ENCODE measurements at places on chromosomes 12 and 14. TPM values are rescaled to one million over a fixed set of nuclear protein-coding genes. Genes with fewer than 3 reads are reported as not detected.

The GRIP1 gene
- total RNA-seq, result 3.6 TPM

The TFCP2 gene
- total RNA-seq, result 10.4 TPM

The TPH2 gene
- not detected for total RNA-seq

The OR11H6 gene
- not detected for total RNA-seq

The TSPAN11 gene
- under 0.01 TPM for total RNA-seq

The HOXC6 gene
- 4.7 TPM for total RNA-seq

The RNASE4 gene
- total RNA-seq, result 23.4 TPM

The PIP4K2C gene
- 31.5 TPM for total RNA-seq

The WIF1 gene
- total RNA-seq, result not detected

The SCN8A gene
- total RNA-seq, result 38.6 TPM

The CCDC198 gene
- total RNA-seq, result not detected

The RNASE7 gene
- not detected for total RNA-seq

The APOF gene
- not detected for total RNA-seq
